Stimulated activated CD8-positive, alpha-beta memory T cell treated with anti-CD3 and anti-CD28 coated beads, Interleukin-12 subunit alpha, Interleukin-12 subunit beta, amount 100 ng/mL, for 1 hour (primary cell): ENCODE measurements at places on chromosomes 4 and X.

GRCh38 chr4:78778530-78778929 is 2.4 kb downstream of the BMP2K start:
- DNase-seq = no peak

- DNase-seq = no peak
Observed at GRCh38 chr4:76659103-76659490, 224.1 kb downstream of the SHROOM3 start.

- DNase-seq = no peak
Observed at GRCh38 chrX:74405973-74406489, 15.3 kb upstream of the SLC16A2 start.

DNA sequence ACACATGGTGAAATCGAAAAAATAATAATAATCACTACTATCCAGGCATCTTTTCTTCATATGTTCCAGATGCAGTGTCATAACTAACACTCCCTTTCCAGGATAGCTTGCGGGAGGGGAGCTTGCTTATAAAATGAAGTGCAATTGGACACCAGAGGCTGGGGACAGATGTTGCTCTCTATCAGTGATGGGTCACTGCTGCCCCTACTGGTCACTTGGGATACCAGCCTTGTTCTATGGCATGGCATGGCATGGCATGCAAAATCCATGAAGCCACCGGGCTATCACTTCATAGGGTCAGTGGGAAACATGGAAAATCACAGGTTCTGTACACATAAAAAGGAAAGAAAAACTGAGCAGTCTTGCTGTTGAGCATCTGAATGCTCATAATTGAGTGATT is 168.1 kb downstream of the GLRA2 start:
- no peak for DNase-seq

GRCh38 chrX:154748712-154749339 is 2.1 kb downstream of the GAB3 start:
- DNase-seq = no peak

GRCh38 chr4:165364452-165365080 is 14.2 kb upstream of the CPE start:
- no peak for DNase-seq

- DNase-seq = no peak
Observed at GRCh38 chr4:98081936-98082335, 61.3 kb downstream of the STPG2 start.

DNA sequence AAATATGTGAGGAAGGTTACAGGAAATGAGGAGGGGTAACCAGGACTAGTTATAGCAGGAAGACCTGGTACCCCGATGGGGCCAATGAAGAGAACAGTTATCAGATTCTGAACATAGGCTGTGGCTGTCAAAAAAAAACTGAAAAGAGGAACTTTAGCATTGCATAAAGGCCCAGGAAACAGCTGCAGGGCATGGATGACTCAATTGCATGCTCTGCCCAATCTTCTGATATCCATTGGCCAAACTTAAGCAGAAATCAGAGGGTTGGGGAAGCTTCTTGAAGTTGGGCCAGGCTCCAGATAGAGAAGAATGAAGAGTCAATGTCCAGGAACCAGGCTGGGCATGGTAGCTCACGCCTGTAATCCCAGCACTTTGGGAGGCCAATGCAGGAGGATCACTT is 1222.4 kb upstream of the PRKX start:
- no peak for DNase-seq

DNA sequence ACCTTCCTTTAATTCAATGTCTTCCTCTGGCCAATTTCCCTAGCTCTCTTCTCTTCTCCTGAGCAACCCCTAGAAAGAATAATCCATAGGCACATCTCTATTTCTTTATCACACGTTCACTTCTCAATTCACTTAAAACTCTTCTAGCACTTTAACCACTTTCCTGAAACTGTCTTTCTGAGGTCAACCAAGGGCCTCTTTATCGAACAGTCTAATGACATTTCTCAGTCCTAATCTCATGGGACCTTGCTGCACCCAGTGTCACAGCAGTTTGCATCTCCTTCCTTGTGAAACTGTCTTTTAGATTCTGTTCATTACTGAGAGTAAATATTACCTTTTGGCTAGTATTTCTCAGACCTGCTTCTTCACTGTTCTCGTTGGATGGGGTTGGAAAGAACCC is 285.3 kb upstream of the RASGEF1B start:
- no peak for DNase-seq

DNA sequence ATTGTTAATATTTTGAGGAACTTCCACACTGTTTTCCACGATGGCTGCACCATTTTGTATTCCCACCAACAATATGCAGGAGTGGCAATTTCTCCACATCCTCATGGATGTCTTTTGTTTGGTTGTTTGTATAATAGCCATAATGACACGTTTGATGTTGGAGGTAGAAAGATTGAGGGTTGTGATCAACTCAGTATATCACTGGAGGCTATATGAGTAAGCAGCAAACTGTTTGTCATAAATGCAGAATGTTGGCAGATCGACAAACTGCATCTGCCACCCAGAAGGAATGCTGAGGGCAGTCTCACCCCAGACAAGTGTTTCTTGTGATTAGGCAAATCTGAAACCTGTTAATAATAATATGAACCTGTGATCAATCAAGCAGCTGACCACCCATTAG is 243.9 kb upstream of the WDFY3 start:
- DNase-seq = no peak

- no peak for DNase-seq
Observed at GRCh38 chr4:147017081-147017480, 71.4 kb upstream of the TTC29 start.

GRCh38 chrX:107107459-107107858 is 11.2 kb downstream of the RBM41 start:
- DNase-seq = no peak

DNA sequence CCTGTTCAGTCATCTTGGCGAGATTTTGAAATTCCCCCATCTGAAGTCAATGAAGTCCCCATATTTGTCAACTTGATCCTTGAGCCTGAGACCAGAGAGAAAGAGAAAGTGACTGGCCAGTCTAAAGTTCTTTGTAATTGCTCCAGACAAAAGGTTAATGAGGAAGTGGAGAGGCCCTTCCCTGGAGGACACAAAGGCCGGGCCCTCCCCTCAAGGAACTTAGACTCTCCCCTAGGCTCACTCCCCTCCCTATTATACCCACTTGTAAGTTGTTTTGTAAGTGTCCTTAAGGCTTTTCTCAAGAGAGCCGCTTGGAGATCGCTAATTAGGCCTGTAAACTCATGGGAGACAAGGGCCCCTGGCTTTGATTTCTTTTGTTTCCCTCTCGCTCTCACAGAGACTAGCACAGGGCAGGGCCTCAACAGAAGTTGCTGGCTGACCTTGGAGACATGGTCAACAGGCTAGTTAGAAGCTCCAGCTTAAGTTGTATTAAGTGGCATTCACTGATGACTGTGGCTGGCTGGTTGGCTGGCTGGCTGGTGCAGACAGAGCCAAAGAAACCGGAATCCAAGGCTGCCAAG is 20.3 kb upstream of the GPC4 start:
- no peak for DNase-seq

DNA sequence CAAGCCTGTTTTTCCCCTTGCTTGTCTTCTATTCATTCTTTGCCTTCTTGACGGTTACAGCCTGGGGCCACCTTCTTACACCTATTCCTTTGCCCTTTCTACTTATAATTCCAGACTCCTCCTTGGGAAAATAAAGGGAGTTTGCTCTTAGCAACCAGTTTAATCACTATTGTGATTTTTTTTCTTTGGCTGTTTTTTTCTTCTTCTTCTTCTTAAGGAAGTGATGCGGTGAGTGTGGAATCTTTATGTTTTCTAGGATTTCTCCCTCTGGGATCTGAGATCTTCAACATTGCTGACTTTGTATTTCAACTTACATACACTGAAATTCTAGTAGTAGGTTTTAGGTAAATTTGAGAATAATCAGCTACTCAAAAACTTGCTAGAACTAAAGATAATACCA is 1.1 kb upstream of the KLHL13 start:
- DNase-seq = no peak

DNA sequence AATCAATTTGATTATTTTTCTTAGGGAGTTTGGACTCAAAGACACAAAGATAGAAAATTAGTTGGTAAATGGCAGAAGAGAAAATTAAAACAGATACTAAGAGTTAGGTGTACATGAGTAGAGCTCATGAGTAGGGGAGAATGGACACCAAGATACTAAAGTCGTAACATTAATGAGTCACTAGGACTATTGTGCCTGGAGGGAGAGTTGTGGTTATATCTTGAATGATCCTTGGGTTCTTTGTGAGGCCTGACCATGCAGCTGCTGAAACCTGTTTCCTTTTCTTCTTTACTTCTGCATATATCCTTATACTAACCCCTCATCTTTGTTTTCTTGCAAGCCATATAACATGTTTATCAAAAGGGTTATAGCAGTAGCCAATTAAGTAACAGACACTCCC is 532.8 kb downstream of the RPA4 start:
- no peak for DNase-seq

GRCh38 chr4:48944756-48945241 is 38.2 kb upstream of the OCIAD2 start:
- no peak for DNase-seq

DNA sequence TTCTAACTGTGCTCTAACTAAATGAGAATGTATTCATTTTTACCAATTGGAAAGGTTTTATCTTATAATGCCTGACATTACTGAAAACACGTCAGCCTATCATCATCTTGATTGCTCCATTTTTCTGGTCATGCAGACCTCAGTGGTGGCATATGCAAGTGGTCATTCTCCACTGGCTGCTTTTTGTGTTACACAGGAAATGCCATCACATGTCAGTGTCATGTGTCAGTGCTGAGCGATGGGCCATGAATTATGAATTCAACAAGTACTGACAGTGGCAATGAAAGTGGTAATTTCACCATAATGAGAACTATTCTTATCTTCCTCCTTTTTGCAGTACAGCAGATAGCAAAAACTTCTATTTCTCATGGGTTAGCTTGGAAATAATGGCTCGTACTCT is 190.5 kb downstream of the PACRGL start:
- no peak for DNase-seq

DNA sequence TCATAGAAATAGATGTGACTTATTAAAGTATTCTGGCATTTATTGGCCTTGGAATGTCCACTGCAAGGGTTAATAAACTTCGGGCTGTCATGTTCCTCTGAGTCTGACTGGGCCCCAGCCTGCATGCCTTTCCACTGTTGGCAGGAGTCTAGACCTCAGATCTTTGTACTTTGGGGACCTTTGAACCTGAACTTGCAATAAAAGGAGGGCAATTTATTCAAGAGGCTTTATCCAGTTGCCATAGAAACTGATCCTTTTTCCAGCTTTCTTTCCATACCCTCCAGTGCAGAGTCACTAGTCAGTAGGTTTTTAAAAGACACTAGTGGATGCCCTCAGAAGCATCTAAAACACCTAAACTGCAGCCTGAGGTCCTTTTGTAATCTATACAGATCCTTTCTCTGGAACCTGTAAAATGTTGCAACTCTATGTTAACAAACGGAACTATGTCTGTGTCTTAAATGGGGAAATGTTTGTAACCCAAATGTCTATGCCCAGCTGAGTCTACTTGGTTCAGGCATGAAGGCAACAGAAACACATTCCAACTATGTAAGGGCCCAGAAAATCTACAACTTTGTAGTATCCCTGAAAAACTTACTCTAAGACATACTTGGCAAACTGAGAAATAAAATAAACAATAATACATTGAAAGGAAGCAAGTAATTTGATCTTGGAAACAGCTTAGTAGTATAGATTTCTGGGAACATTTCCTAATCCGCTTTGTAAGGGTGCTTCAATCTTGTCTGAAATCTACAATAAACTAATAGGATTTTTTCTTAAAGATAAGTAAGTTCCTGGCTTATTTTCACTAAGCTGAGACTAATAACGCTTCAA is 41.5 kb downstream of the SOWAHB start:
- DNase-seq = no peak

DNA sequence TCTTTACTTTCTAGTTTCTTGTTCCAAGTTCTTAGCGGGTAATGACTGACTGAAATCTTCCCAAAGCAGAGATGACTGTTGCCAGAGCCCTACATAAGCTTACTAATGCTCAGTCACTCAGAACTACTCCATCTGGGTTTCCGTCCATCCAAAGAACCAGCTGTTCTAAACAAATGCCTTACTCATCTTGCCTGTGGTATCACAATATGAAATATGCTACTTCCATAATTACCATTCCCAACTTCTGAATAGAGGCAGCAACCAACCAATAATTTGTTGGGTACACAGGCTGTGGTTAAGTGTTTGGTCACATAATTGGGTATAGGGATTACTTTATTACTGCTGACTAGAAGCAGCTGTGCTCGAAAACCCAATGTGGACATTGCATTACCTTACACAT is 930.2 kb upstream of the DIAPH2 start:
- no peak for DNase-seq

DNA sequence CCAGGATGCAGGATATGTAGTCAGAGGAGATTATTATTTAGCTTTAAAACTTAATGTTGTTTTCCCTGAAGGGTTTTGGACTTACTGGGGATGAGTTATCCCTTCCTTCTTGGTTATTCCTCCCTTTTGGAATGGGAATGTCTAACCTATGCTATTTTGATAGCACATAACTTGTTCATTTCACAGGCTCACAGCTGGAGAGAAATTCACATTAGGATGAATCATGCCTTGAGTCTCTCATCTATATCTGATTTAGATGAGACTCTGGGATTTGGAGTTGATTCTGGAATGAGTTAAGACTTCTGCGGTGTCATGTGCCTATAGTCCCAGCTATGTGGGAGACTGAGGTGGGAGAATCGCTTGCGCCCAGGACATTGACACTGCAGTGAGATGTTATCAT is 81.1 kb downstream of the ATP11C start:
- no peak for DNase-seq

GRCh38 chr4:120839334-120839973 is 83.1 kb downstream of the PRDM5 start:
- DNase-seq = no peak

- no peak for DNase-seq
Observed at GRCh38 chrX:87805829-87806490, 288.4 kb downstream of the KLHL4 start.

- DNase-seq = peak; percentile 0
Observed at GRCh38 chr4:20773144-20773997, 73.1 kb downstream of the PACRGL start.

DNA sequence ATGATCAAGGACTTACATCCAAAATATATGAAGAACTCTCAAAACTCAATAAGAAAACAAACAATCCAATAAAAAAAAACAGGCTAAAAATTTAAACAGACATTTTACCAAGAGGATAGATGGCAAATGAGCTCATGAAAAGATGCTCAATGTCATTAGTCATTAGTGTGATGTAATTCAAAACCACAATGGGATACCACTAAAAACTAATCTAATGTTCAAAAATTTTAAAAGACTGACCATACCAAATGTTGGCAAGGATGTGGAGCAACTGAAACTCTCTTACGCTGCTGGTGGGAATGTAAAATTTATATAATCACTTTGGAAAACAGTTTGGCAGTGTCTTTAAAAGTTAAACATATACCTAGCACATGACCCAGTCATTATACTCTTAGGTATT is 43.7 kb downstream of the RPS6KA6 start:
- DNase-seq = no peak
